Aortic smooth muscle cell (primary cell): ENCODE measurements at places on chromosomes 1 and 21. TPM values are rescaled to one million over a fixed set of nuclear protein-coding genes. Genes with fewer than 3 reads are reported as not detected.

PRKCZ gene
- total RNA-seq: 1.1 and 2.2 TPM in 2 replicates

CHRNB2 gene
- total RNA-seq: under 0.01 TPM in 1 of 2 replicates, not detected in the other

UBE2U gene
- 0.06 TPM in 1 of 2 replicates, not detected in the other for total RNA-seq

AGPAT3 gene
- total RNA-seq: 38.0 and 41.0 TPM in 2 replicates

IFI44 gene
- total RNA-seq: 16.6 and 20.1 TPM in 2 replicates

CNR2 gene
- total RNA-seq: not detected in 2 replicates

PRR9 gene
- total RNA-seq: not detected in 2 replicates

GNAT2 gene
- total RNA-seq: 0.19 and 0.40 TPM in 2 replicates

MX1 gene
- 2.9 and 5.7 TPM in 2 replicates for total RNA-seq

FCN3 gene
- not detected in 2 replicates for total RNA-seq

KRTAP22-2 gene
- not detected in 2 replicates for total RNA-seq

SPRR1A gene
- total RNA-seq: not detected in 2 replicates

ANGPTL1 gene
- 14.1 and 16.4 TPM in 2 replicates for total RNA-seq

PGD gene
- total RNA-seq: 71.4 and 137 TPM in 2 replicates

GCSAML gene
- not detected in 2 replicates for total RNA-seq

C1orf141 gene
- total RNA-seq: not detected in 2 replicates
